NCI-H1694 (cell line): ENCODE measurements at places on chromosomes 6 and 20.

GRCh38 chr6:2477250-2477649 lies 231.8 kb upstream of the GMDS start:
- DNase-seq, result no peak

- no peak for DNase-seq
These were observed 76.7 kb upstream of the CARMIL1 start for GRCh38 chr6:25202504-25202903.

DNA sequence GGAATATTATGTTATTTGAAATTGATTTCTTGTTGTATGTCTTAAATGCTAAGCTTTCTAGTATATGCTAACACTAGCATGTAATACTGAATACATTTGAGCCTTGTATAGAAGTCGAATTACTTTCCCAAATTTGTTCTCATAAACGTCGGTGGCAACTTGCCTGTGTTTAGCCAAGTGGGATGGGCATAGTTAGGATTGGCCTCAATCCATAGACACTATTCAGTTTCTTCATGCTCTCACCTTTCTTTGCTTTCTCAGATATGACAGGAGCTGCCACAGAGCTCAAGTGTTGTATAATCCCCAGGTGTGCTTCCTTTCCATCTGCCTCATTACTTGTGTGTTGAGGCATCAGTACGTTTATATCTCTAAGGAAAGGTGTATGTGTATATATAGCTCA lies 19.3 kb downstream of the ZNF334 start:
- DNase-seq, result no peak

DNA sequence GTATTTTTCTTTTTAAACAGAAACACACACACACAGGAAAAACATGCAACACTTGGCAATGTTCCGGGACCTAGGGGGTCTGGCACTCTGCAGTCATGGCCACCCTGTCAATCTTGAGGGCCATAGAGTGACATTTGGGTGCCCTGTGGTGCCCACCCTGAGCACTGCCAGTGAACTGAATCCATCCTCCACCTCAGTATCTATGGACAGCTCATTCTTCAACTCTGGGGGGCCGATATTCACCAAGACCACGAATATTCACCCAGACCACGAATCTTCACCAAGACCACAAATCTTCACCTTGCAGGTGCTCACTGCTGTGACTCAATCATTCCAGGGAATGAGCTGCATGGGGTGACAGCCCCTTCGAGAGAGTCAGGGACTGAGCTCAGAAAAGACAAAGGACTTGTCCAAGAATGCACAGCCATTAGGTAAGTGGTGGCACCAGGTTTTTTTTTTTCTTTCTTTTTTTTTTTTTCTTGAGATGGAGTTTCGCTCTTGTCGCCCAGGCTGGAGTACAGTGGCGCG lies 19.1 kb downstream of the SNAI1 start:
- no peak for DNase-seq

DNA sequence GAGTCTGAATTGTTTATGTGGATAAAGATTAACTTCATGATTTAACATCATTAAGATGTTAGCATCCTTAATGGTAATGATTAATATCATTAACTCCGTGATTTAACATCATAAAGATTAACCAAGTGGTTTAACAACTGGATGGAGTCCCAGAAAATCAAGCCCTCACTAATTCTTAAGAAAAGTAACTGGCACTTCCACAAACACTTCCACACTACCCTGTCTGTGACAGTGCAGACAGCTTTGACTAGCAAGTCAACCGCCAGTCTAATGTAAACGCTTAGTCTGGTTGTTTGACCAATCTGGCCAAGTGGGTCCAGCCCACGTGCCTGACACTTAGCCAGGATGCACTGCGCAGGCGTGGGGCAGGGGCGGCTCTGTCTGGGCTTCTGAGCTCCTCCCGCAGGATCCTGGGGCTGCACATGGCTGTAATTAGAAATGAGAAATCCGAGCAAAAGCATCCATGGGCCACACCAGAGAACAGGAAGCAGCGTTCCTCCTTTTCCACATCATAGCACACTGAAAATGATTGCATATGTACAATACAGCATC lies 424.2 kb downstream of the FOXA2 start:
- DNase-seq, result no peak

GRCh38 chr6:21227486-21227885 lies 366.1 kb upstream of the SOX4 start:
- DNase-seq, result no peak

GRCh38 chr6:114714836-114715507 lies 372.1 kb upstream of the HS3ST5 start:
- no peak for DNase-seq

GRCh38 chr6:37456816-37457560 lies 24.0 kb downstream of the CMTR1 start:
- DNase-seq, result no peak

DNA sequence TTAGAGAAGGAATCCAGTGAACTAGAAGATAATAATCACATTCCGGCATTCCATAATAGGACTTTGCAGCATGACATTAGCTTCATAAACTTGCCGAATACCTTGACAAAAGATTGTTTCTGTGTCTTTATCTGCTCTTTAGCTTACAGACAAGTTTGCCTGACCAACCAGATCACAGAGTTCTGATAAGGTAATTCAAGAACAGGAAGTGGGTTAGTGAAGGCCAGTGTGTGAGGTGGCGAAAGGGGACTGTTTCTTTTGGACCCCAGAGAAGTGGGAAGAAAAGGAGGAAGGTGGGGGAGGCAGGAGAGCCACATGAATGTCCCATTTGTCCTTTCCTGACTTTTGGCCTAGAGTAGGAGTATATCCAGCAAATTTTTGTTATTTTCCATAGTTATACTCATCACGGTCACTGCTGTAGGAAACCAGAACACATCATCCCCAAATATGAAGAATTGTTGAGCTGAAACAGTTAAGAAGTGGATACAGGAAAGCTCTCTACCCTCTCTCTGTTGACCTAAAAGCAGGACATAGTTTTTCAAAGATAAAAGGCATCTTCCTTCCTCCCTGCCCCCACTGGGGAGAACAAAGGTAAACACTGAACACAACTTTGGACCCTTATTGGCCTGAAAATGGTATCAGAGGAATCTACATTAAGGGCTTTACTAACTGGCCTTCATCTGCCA lies 72.4 kb upstream of the TNFAIP3 start:
- DNase-seq, result no peak

- no peak for DNase-seq
These were observed 67.0 kb downstream of the NOX3 start for GRCh38 chr6:155388591-155388990.

DNA sequence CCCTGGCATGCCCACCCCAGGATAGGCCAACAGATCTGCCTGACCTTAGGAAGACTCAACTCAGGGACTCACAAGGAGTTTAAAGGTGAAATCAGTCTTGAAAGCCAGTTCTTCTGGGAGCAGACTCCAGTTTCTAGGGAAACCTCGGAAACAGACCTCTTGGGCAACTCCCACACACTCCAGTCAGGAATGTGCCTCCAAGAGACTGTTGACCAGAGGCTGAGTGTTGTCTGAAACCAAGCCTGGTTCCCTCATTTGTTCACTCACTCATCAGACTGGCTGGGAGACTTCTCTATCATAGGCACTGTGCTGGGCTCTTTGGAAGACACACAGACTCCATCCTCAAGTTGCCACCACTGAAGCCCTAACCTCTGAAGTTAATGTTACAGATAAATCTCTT lies 1.8 kb downstream of the TREM1 start:
- DNase-seq, result no peak
